ENCODE measurements at places on chromosomes 3 and 15.

- no peak for DNase-seq
These were observed 32.7 kb upstream of the MAP3K13 start for GRCh38 chr3:185330238-185330637.

- no peak for DNase-seq
These were observed 1.8 kb downstream of the PLXNB1 start for GRCh38 chr3:48428088-48428571.

DNA sequence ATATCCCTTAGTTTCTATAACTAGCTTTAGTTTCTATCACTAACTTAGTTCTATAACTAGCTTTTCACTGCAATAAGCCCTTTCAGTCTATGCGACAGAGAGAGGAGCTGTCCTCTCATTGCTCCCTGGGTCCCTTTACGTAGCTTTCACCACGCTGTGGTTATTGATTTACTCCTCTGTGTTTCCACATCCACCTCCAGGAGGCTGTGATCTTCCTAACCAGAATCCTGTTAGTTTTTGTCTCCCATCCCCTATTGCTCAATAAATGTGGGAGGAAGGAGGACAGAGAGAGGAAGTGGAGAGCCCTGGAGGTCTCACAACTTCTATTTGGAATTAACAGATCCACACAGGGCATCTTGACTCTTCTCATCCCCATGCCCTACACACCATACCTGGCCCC, 1036.1 kb downstream of the MCTP2 start:
- no peak for DNase-seq

DNA sequence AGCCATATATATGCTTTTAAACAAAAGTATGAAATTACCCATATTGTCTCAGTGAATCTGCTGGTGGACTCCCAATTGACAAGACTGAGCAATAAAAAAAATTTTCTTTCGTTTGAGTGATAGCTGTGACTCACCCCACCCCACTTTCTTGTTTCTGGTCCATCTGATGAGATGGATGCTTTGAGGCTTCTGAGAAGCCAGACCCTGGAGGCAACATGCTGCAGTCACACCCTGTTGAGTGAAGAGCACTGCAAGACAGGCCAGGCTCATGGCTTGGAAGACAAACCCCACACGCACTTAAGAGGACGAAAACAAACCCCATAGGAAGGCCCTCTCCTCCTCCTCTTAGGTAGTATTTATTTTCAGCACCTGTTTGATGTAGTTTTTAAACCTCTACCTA, 276.0 kb upstream of the TTC14 start:
- DNase-seq, result no peak

- no peak for DNase-seq
These were observed 46.3 kb downstream of the GPR171 start for GRCh38 chr3:151156618-151157216.

GRCh38 chr15:57313134-57313483, 63.2 kb upstream of the CGNL1 start:
- no peak for DNase-seq

DNA sequence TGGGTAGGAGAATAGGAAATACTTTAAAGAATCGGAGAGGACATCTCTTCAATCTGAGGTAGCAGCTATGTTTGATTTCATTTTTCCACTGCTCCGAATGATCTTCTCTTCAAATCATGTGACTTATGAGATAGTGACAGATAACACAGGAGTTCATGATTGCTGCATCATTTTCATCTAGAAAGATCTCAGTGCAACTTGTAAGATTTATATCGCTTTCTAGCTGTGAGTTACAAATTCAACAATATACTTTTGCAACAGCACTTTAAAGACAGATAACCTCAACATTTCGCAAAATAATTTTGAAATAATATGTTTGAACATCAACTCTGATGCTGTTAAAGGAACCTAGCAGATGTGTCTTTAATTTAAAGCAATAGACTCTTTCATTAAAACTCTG, 99.9 kb upstream of the CCDC80 start:
- no peak for DNase-seq

DNA sequence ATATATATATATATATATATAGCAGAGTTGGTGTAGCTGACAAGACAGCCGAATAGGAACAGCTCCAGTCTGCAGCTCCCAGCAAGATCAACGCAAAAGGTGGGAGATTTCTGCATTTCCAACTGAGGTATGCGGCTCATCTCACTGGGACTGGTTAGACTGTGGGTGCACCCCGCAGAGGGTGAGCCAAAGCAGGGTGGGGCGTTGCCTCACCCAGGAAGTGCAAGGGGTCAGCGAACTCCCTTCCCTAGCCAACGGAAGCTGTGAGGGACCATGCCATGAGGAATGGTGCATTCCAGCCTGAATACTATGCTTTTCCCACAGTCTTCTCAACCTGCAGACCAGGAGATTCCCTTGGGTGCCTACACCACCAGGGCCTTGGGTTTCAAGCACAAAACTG, 81.7 kb upstream of the ST3GAL6 start:
- no peak for DNase-seq

DNA sequence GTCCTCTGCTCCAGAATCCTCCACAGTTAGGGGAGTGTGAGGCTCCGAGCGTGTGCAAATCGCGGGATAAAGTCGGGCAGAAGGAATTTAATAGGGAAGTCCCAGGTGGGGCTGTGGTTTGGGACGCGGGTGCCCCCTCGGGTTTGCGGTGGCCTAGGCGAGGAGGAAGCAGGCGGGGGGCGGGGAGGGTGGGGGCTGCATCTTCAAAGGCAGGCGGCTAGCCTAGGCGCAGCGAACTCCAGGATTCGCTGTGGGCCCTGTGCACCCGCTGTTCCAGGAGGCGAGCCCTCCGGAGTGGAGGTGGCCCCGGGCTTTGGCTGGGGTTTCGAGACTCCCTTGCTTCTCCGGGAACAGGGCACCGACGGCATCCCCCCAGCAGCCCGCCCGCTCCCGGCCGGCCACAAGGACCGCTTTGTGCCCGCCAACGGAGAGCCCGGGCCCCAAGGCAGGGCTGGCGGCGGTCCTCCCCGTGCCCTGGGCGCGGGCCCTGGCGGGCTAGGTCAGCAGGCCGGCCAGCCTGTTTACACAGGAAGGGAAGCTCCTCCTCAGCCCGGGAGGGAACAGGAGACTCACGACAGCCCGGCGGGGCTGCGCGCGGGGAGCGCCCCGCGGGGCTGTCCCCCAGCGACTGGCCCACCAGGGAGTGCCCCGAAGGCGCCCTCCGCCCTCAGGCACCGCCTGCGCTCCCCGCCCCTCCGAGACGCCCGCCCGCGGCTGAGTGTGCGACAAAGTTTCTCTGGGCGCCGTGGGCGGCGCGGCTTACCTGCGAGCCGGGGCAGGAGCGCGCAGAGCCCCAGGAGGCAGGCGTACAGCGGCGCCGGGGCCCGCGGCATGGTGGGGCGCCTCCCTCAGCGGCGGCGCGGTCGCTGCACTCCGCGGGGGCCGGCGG, 753 bp downstream of the ITGB5 start:
- no peak for DNase-seq

GRCh38 chr15:48447657-48448056, 116.4 kb downstream of the DUT start:
- DNase-seq, result no peak

GRCh38 chr3:30181581-30181980, 424.8 kb upstream of the TGFBR2 start:
- no peak for DNase-seq

DNA sequence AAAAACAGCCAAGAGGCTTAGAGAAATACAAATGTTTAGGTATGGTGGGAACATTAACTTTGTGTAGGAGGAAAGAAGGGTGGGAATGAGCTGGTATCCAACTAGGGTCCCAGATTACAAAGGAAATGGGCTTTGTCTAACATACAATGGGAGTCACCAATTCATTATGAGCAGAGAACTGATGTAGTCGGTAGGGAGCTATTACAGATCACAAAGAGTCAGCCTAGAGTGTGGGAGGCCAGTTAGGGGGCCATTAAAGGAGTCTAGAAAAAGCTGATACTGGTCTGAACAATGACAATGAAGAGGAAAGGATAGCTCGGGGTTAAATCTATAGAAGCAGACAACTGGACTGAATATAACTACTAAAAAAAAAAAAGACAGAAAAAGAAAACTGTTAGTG, 15.5 kb downstream of the ANO10 start:
- no peak for DNase-seq

GRCh38 chr3:2468816-2469215, 370.1 kb downstream of the CNTN4 start:
- DNase-seq, result no peak

DNA sequence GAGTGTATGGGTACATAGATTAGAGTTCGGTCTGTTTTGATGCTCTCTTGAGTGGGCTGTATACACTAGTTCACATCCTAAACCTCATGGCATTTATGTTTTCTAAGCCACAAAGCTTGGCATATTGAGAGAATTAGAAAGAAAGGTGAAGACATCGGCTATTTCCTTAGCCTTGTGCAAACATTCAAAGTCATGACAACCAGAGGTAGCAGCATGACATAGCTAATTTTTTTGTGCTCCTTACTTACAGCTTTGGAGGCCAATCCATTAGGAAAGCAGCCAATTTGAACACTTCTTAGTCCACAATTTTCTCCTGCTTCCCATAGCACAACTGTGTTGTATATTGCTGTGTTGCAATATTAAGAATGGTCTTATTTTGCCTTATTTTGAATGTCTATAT, 21.5 kb upstream of the AADAC start:
- no peak for DNase-seq

DNA sequence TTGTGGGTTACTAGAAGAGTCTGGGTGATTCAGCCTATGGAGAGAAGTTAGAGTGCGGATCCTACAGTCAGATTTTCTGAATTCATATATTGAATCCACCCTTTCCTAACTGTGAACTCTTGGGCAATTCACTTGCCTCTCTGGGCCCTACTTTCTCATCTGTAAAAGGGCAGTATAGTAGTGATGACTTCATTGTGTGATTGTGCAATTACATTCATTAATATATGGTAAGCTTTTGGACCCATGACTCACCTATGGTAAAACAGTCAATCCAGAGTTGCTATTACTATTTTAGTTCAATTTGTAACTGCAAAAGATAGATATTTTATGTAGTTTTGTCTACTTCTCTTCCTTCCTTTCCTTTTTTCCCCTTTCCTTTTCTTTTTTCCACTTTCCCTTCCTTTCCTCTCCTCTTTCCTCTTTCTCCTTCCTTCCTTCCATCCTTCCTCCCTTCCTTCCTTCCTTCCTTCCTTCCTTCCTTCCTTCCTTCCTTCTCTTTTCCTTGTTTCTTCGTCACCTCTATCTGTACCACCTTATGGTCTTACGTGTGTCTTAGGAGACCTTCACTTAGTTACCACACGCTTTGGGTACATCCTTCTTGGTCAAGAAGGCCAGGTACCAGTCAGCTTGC, 37.0 kb downstream of the GMNC start:
- DNase-seq, result no peak

GRCh38 chr3:8464668-8465067, 37.0 kb upstream of the LMCD1 start:
- no peak for DNase-seq

DNA sequence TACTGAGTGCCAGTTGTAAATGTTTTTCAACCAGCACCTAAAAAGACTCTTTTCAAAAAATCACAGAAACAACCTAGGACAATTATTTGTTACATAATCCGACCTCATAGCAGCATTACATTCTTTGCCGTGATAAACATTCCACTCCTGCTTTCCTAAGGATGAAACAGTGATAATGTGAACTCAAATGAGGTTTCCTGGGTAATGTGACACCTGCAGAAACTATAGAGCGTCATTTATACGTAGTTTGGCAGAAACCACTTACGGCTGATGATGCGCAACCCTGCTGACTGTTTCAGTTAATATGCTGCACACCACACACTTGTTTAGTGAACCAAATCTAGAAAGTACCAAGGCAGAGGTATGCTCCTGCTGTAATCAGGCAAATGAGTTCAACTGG, 55.8 kb downstream of the SEMA6D start:
- DNase-seq, result no peak

GRCh38 chr3:123790254-123791072, 93.7 kb downstream of the MYLK start:
- no peak for DNase-seq

DNA sequence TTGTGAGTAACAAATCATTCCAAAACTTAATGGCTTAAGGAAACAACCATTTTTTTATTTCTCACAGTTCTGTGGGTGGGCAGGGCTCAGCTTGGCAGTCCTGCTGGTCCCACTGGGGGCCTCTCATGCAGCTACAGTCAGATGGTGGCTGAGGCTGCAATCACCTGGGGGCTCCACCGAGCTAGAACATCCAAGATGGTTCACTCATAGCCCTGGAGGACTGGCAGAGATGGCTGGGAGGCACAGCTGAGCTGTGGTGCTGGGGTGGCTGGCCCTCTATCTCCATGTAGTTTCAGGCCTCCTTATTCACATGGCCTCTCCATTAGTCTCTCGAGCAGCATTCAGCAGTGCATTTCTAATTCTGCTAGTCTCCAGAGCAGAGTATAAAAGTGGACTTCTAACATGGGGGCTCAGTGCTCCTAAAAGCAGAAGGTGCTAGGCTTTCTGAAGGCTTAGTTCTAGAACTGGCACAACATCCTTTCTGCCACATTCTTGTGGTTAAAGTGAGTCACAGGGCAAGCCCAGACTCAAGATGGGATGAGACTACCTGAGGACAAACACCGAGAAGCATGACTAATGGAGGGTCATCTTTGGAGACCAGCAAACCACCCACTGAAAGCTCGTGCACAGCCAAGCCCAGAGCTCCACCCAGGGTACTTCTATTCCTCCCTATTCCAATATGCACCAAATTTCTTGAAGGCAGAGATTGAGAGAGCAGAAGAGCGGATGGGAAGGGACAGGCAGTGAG, 6.3 kb downstream of the CAV3 start:
- DNase-seq, result no peak

DNA sequence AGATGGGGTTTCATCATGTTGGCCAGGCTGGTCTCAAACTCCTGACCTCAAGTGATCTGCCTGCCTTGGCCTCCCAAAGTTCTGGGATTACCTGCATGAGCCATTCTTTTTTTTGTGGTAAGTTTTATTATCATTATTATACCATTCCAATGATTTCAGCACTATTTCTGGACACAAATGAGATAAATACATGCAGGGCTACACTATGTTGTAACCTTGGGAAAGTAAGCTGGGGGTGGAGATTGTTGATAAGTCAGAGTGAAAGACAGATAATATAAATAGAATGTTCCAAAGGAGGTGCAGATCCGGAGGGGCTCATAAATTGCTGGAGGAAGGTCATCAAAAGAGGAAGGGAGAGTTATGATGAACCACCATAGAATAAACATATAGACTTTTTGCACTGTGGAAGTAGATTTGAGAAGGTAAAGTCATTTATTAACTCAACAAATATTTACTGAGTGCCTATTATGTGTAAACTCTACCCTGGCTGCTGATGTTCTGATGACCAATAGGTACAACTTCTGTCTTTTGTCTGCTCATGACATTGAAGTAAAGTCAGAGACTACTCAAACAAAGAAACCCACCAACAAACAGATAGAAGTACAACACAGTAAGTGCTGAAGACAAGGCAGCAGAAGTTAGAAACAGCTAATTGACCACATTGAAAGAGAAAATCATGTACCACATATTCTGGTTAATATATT, 478.9 kb upstream of the GOLIM4 start:
- no peak for DNase-seq

GRCh38 chr15:65094294-65094995, 17.9 kb downstream of the KBTBD13 start:
- no peak for DNase-seq

Measured in stimulated activated CD4-positive, alpha-beta T cell treated with anti-CD3 and anti-CD28 coated beads, Interleukin-15, amount 100 ng/mL, for 48 hours (primary cell).